T-helper 1 cell (primary cell): ENCODE measurements at places on chromosomes 5 and 9.
A peak's percentile ranks its signal among the peaks of the same experiment; 100 is the strongest.

- DNase-seq: no peak
Observed at GRCh38 chr9:347667-348292, 133.1 kb downstream of the DOCK8 start.

- DNase-seq: no peak
Observed at GRCh38 chr5:93249651-93250289, 331.2 kb downstream of the NR2F1-AS1 start.

DNA sequence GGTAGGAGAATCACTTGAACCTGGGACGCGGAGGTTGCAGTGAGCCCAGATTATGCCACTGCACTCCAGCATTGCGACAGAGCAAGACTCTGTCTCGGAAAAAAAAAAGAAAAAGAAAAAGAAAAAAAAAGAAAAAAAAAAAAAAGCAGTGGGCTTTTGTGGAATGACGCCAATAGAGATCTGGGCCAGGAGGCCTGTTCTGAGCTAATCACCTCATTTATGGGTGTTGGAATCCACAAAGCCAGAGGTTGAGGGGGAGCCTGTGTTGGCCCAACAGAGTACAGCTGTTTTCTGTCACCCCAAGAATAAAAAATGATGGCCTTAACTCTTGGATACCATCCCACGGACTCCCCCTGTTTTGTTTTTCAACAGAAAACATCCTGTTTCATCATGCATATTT lies 18.5 kb downstream of the OSTF1 start:
- DNase-seq: no peak

GRCh38 chr5:59799668-59800346 lies 93.7 kb downstream of the PDE4D start:
- DNase-seq: peak; percentile 5

- DNase-seq: no peak
Observed at GRCh38 chr5:39175273-39175955, 43.9 kb downstream of the FYB1 start.

- DNase-seq: no peak
Observed at GRCh38 chr5:143393524-143393923, 10.0 kb downstream of the NR3C1 start.

- DNase-seq: no peak
Observed at GRCh38 chr5:65994117-65994786, 67.9 kb downstream of the ERBIN start.

DNA sequence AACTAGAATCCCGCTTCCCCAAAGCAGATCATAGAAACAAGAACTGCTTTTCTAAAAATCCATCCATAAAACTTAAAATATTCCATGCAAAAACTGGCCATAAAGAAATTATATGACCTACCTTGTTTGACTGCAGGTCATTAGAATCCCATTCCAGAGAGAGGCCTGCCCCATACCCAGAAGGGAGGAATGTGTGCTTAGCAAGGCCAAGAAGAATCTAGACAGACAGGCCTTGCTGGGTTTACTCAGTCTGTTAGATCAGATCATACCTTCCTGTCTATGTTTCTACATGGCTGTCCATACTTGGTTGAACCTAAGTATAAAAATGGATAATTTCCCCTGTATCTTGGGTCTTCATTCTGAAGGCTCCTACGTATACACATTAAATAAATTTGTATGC lies 358.8 kb upstream of the TRPC7 start:
- no peak for DNase-seq

DNA sequence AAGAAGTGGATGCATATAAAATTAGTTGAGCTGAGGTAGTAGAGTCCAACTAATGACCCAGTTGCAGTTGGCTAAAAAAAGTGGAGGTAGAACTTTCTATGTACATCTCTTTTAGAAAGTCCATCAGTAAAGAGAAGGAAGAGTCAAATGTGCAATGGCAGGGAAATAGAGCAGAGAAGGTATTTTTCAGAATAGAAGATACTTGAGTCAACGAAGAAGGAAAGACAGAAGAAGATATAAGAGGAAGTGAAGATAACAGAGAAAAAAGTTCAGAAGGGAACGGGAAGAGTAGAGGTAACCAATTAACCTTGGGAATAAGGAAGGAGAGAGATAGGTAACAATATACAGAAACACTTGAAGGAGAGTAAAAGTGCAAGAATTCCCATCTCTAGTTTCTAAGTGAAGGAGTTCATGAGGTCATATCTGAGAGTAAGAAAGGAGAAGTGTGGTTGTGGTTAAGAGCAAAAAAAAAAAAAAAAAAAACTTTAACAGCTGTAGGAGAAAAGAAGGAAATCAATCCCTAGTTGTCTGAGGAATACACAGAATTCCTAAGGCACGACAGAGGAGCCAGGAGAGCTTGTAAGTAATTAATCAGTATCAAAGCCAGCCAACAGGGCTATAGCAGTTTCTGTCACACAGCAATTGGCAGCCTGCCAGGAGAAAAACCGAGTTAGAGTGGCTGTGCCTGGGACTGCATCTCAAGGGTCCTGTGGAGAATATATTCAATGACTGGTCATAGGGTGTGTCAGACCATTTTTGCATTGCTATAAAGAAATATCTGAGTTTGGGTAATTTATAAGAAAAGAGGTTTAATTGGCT lies 61.0 kb downstream of the ARL15 start:
- DNase-seq: peak; percentile 8

DNA sequence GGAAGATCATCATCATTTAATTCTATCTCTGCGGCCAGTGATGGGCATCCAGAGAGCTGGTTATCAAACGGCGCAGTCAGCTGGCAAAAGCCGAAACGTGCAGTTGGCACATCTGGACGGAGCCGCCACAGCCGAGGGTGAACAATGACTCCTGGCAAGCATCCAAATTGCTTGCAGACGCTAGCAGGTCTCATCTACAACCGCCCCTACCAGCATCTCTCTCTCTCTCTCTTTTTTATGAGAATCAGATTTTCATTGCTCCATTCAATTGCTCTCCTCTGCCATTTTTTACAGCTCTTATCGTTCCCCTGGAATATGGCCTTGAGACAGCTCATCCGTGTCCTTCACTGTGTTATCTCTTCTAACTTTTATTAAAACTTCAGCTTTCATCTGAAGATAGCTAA lies 165.2 kb downstream of the MAPKAP1 start:
- no peak for DNase-seq

DNA sequence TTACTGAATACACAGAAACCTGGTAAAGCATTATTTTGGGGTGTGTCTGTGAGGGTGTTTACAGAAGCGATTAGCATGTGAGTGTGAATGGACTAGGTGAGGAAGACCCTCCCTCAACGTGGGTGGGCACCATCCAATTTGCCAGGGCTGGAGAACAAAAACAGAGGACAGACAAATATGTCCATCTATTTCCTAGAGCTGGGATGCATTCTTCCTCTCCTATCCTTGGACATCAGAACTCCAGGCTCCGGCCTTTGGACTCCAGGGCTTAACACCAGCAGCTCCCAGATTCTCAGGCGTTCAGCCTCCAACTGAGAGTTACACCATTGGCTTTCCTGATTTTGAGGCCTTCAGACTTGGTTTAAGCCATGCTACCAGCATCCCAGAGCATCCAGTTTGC lies 65.8 kb upstream of the CHD1 start:
- DNase-seq: no peak

- DNase-seq: no peak
Observed at GRCh38 chr5:105836268-105836667, 1834.5 kb downstream of the EFNA5 start.

GRCh38 chr5:113177225-113177624 lies 200.6 kb downstream of the DCP2 start:
- no peak for DNase-seq

GRCh38 chr9:92095236-92095635 lies 20.0 kb downstream of the SPTLC1 start:
- DNase-seq: no peak

DNA sequence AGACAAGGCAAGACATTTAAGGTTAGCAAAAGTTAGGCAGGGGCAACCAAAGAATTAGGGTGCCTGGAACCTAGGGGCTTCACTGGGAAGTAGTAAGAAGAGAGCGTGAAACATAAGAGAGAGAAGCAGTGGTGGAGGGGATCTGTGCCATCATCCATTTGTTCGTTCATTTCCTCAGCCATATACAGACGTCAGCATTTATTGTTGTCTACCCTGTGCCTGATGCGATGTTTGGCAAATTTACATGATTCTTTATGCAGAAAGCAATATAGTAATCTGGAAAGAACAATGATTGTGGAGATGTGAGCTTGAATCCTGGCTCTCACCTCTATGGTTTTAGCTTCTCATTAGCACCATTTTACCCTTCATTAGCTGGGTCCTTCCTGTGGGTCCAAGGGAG lies 477.5 kb upstream of the MPDZ start:
- no peak for DNase-seq

DNA sequence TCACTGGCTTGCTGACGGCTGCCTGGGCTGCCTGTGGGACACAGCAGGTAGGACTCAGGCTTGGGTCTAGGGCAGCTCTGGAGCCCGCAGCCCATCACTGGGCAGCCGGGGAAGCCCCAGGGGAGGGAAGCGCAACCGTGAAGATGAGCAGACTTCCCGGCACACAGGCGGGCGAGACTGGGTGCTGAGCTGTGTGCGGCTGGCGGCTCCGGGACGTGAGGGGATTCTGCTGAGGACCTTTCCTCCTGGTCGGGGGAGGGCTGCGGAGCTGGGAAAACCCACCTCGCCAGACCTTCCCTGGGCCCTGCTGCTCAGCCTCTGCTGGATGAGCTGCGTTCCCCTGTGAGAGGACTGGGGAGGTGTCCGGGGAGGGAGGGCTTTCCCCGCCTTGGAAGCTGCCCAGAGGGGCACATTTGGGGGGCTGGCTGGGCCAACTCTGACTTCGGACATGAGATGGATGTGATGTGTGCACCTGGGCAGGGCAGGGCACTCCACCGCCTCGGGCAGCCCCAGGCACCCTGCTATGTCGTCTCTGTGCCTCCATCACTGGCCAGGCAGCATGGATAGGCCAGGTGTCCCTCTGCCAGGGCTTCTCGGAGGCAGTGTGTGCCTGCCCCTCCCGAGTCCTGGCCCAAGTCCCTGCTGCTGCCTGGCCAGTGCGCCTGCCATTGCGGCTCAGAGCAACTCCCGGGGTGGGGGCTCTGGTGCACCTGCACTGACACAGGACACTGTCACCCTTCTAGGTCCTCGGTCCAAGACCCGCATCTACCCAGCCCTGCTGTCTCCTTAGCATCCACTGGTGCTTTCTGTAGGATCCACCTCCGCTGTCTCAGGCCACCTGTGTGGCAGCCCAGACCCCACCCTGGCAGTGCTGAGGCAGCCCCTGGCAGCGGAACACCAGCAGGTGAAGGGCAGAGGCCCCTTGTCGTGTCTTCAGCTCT lies 66.4 kb downstream of the COL5A1 start:
- no peak for DNase-seq

GRCh38 chr9:88645172-88645878 lies 110.3 kb downstream of the NXNL2 start:
- no peak for DNase-seq

DNA sequence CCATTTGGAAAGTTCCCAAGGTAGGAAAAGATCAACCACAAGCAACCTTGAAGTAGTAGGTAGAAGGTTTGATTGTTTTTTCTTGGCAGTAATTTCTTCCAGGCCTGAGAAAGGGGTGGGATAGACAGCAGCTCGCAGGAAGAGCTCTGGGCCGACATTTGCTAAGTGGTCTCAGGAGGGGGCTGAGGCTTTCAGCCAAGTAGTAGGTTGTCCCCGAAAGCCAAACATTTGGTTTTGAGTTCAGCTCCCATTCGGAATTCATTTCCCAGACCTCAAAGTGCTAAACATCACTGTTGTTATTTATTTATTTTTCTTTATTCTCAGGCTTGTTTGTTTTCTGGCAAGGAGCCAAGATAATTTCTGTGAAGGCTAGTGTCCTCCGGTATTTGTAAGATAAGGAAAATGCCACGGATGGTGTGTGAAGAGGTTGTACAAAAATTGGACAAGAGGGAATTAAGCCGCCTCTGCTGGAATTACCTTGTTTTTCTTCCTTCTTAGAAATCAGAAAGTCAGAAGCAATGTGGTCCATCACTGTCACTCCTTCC lies 112.1 kb downstream of the KIF4B start:
- no peak for DNase-seq

GRCh38 chr5:100026606-100027005 lies 508.6 kb upstream of the FAM174A start:
- no peak for DNase-seq

GRCh38 chr5:1783216-1783554 lies 16.5 kb downstream of the MRPL36 start:
- no peak for DNase-seq

DNA sequence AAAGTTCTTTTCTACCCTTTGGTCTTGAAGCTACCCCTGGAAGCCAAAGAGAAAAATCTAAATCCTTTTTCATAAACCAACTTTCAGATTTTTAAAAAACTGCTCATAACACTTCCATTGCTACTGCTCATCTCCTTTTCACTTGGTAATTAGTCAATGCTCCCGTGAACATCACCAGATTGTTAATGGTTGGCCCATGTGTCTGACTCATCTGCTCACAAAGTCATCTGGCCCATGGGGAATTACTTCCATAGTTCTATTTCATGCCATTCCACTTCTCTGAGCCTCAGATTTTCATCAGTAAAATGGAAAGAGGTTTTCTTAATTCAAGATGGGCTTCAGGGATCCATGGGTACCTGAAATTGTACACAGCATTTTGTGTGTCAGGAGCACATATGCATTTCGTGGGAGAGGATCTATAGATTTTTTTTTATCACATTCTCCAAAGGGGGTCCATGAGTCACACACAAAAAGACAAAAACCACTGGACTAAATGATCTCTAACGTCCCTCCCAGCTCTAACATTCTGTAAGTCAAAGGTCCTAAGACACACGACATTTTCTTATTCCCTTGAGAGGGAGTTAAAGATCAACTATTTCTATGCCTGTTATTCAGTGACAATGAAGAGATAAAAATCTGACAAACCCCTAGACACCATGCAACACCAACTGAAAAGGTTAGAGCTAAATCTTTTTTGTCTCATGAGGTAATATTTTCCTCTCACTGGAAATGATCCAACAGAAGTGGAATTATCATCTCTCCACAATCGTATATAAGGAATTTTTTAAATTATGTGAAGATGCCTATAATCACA lies 75.4 kb downstream of the TEX10 start:
- DNase-seq: no peak

DNA sequence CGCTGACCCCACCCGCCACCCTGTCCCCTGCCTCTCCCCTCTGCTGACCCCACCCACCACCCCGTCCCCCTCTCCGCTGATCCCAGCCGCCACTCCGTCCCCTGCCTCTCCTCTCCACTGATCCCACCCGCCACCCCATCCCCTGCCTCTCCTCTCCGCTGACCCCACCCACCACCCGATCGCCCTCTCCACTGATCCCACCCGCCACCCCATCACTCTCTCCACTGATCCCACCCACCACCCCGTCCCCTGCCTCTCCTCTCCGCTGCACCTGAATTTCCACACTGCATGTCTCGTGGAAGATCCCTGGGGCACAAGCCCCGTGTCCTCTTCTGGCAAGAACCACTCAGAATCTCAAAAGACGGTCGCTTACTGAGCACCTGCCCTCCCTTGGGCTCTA lies 53.4 kb upstream of the OLFM1 start:
- no peak for DNase-seq

- no peak for DNase-seq
Observed at GRCh38 chr9:107060062-107060461, 197.1 kb downstream of the ZNF462 start.
